8988T (cell line): ENCODE measurements at places on chromosomes 6 and 20.
A peak's percentile ranks its signal among the peaks of the same experiment; 100 is the strongest.

DNA sequence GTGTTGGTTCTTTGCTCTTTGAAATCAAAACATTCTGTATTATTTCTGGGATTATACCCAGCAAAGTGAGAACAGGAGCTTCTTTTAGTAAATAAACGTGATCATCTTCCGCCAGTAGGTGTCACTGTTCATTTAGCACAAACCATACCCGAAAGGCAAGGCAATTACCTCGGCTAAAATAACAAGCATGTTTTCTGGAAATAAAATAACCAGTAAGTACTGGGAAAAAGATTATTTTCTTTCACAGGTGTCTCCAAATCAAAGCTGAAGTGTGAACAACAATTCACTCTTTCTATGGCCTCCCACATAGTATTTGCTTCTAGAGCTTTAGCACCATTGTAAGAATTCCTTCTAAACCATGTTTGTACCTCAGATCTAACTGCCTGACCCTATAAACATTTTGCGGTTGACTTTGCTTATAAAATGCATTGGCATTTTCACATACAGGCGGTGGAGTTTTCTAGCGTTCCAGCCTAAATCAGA lies 144.6 kb upstream of the AGPAT4 start:
- peak; percentile 35 for DNase-seq

DNA sequence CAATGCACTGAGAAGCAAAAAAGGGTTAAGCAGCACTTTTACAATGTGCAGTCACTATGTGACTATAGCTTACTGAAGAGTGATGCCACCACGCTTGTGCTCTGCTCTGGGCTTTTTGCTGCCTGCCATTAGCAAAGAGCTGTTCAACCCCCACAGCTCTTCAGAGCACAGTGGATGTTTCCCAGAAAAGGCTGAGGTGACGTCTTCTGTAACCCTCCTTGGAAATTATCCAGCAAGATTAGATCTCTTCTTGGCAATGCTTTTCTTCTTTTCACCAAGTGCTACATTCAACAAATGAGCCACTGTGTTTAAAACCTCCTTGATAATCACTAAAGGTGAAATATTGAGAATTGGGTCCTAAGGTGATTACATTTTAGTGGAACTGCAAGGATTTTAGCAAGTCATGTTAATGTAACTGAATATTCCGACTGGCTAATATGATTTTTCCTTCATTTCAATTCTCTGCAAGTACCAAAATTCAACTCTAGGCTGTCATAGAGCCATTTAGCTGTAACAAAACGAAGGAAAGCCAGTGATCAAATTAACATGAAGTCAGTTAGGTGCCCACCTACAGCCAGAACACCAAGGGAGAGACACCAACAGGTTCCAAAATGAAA lies 34.9 kb downstream of the ELOVL5 start:
- no peak for DNase-seq

GRCh38 chr6:3752531-3753227 lies 1.2 kb upstream of the PXDC1 start:
- DNase-seq = no peak

DNA sequence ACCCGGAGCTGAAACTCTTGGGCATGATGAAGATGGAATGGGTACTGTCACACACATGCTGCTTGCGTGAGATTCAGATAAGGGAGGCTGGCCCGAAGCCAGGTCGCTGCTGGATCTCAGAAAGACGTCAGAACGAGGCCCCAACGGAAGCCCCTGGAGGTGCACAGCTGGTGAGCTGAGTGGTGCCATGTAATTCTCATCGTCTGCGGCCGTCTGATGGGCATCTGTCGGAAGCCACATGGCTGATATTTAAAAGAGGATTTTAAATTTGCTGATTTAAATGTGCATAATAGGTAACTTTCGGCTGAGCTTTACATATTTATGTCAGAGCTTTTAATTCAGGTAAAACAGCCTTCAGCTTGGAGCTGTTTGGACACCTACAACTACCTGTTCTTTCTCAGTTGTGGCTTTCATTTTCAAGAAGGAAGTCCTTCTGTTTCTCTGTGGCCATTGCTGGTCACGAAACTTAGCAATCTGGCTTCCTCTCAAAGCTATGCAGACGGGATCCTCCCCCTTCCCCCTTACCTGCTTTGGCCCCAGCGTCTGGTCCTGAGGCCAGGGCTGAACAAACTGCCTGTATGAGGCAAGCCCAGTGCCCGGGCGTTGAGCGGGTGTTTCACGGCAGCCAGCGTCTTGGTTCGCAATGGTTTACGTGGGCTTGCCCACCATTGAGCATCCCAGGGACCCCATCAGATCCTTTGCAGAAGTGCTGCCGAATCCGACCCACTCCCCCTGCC lies 9.2 kb downstream of the SLCO4A1 start:
- DNase-seq = no peak

DNA sequence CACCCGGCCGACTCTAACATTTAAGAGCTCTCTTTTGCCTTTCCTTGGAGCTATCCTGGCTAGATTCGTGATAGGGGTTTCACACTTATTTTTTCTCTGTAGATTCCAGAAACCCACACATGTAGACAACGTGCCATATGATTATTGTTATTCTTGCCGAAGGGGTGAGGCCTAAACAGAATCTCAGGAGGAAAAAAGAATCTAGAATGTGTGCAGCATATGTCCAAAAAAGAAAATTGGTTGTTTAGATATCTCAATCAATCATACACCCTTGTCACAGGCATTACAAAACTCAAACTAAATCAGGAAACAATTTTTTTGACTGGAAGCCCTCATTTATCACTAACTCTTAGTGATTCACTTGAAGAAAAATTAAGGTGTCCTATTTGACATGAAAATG lies 66.9 kb upstream of the TGM3 start:
- no peak for DNase-seq

DNA sequence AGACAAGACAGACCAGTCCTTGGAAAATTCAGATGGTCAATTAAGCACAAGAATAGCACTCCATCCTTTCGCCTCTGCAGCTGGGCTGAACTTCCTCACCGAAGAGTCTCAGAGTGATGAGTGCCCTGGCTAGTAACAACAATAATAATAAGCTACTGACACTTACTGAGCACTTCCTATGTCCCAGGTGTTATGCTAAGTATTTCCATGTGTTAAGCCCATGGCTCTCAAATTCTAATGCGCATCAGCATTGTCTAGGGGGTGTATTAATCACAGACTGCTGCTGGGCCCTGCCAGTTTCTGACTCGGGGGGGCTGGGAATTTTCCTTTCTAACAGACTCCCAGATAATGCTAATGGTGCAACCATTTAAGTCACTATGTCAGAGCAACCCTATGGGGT lies 118.2 kb upstream of the LRFN2 start:
- DNase-seq = no peak

- DNase-seq = no peak
These were observed 5.5 kb upstream of the HLA-E start for GRCh38 chr6:30483677-30484279.

GRCh38 chr20:21562656-21563055 lies 48.8 kb upstream of the NKX2-2 start:
- no peak for DNase-seq

DNA sequence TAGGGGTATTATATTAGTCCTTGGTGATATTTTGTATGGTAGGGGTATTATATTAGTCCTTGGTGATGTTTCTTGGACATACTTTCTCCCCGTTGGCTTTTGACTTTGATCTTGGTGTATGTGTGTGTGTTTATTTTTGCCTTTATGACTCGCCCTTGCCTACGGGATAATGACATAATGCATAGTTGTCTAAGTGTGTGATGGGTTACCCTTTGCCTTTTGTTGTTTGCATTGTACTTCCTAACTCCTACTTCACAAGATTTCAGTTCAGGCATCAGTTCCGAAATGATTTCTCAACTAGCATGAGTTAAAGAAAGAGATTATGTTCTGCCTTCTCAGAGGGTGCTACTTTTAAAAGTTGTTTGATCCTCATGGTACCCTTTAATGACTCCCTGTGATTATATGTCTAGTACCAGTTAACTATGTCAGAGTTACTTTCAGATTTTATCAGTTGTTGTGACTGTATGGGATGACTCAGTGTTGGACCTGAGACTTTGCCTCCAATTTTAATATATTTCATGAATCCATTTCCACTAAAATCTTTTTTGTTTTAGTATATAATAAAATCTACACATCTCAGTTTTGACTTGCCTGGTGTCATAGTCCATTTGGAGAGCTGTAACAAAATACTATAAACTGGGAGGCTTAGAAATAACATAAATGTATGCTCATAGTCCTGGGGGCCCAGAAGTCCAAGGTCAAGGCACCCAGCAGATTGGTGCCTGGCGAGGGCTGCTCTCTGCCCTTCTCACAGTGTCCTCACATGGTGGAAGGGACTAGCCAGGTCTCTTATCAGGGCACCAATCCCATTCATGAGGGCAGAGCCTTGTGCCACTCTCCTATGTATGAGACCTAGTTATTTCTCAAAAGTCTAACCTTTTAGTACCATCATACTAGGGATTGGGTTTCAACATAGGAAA lies 34.1 kb downstream of the CDYL start:
- no peak for DNase-seq

- no peak for DNase-seq
These were observed 236.9 kb downstream of the ATXN1 start for GRCh38 chr6:16524380-16524707.

- DNase-seq = no peak
These were observed 65.4 kb upstream of the RIN2 start for GRCh38 chr20:19692685-19693119.

- DNase-seq = no peak
These were observed 42.1 kb downstream of the NUDT3 start for GRCh38 chr6:34350137-34350933.

DNA sequence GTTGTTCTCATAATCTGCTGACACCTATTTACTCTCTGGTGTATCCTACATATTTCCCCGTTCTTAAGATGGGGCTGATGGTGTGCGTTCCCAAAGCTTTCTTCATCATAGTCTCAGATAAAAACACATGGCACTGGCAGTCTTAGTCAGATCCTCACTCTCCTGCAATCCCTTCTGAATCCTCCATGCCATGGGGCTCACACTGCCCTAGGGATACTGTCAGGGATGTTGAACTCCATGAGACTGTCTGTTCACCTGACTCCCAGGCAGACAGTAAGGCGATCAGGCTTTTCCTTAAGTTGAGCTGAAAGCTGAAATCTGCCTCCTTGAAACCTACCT lies 76.0 kb downstream of the SLX4IP start:
- DNase-seq = peak; percentile 18
